Activated CD8-positive, alpha-beta memory T cell treated with anti-CD3 and anti-CD28 coated beads for 1 hour (primary cell): ENCODE measurements at places on chromosomes 4 and X.

- no peak for DNase-seq
Observed at GRCh38 chr4:15420642-15421041, 7.2 kb upstream of the C1QTNF7 start.

- DNase-seq = no peak
Observed at GRCh38 chrX:41245641-41246040, 88.3 kb upstream of the DDX3X start.

DNA sequence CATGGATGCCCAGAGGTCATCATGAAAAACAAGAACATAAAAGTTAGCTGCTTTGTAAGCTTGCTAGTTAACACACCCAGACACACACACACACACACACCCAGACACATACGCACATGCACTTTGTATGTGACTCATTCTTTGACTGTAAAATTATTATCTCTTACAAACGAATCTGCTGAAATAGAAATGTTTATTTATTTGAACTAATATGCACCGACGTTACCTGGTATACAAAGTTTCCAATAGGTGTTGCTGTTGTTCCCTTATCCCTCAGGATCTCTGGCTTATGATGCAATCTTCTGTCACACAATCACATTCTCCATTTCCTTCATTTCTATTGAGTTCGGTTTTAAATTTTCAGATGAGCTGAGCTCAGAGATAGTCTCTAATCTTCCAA lies 209.3 kb downstream of the PTTG2 start:
- DNase-seq = no peak

DNA sequence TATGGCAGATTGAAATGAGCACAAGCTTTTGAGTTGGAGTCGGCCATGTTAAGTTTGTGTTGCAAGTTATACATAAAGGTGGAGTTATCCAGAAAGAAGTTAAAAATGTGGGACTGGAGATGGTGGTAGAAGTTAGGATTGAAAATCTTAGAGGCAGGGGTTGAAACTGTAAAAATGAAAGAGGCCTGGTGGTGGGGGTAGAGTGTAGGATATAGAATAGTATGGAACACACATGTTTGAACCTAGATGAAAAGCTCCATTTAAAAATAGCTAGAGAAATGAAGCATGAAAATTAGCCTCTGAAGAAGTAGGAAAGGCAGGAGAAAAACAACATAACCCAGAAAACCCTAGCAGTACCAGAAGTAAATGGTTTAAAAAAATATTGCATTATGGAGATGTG lies 131.8 kb upstream of the ENPEP start:
- DNase-seq = no peak

DNA sequence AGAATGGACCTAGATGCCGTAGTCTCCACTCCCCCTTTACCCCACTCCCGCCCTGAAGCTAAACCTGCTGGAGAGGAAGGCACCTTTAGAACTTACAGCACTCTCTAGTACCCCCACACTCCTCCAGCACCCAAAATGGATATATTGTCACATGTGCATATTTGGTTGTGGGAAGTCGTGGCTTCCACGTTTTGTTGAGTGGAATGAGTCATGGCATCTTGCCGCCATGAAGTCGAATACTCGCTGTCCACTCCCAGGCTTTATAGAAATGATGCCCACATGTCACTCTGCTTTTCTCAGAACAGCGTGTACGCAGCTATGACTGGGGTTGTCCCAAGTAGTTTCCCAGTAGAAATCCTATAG lies 545 bp downstream of the ABCE1 start:
- DNase-seq = peak; percentile 1

DNA sequence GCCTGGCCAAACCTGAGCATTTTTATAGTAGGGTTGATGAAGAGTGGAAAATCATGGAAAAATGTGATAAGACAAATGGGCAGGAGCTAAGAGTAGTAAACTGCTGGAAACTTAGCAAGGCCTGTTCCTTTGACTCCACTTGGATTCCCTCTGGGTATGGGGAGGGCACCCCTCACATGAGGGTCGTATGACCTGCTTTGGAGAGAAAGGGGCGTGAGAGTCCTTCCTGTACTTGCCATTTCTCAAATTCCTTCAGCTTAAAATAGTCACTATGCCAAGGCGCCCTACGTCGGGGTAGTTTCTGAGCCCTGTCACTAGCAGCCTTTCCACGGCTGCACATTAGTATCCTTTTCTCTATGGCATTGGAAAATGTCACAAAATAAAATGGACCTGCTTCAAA lies 49.1 kb downstream of the GPRIN3 start:
- DNase-seq = no peak

DNA sequence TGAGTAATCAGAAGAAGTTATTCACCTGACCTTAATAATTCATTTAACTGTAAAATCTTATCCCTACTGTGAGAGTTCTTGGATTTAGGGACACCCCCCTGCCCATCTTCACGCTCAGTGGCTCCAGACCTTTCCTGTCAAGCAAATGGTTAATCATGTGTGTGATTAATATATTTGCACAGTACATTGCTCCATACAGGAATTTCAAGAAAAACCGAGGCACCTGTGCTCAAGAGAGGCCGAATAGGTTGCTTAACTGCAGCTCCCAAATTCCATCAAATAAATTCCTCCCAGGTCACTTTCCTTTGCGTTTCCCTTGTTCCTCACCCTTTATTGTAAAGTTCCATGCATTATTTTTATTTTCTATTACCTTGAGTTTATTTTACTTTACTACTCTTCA lies 119.5 kb downstream of the STOX2 start:
- no peak for DNase-seq

- DNase-seq = no peak
Observed at GRCh38 chrX:136847874-136848273, 32.7 kb downstream of the RBMX start.

DNA sequence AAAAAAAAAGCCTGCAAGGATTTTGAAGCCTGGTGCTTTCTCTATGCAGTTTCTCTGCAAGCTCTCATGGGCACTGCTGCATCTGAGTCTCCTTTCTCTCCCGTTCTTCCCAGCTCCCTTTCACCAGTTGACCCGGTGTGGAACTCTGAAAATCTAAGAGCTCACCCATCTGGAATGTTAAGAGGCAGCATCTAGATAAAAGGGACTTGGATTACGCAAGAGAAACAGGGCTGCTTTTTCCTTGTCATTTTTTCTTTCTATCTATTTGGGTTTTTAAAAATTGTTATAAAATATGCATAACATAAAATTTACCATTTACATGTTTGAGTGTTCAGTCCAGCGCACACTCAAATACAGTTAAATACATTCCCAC lies 95.2 kb upstream of the RPS6KA3 start:
- no peak for DNase-seq

DNA sequence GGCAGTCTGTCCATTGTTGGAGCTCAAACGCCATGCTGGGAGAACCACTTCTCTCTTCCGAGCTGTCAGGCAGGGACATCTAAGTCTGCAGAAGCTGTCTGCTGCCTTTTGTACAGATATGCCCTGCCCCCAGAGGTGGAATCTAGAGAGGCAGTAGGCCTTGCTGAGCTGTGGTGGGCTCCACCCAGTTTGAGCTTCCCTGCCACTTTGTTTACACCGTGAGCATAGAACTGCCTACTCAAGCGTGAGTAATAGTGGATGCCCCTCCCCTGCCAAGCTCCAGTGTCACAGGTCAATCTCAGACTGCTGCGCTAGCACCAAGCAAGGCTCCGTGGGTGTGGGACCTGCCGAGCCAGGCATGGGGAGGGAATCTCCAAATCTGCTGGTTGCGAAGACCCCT lies 145.7 kb downstream of the VSIG4 start:
- DNase-seq = no peak

- no peak for DNase-seq
Observed at GRCh38 chr4:120057416-120057815, 9.2 kb downstream of the MAD2L1 start.

DNA sequence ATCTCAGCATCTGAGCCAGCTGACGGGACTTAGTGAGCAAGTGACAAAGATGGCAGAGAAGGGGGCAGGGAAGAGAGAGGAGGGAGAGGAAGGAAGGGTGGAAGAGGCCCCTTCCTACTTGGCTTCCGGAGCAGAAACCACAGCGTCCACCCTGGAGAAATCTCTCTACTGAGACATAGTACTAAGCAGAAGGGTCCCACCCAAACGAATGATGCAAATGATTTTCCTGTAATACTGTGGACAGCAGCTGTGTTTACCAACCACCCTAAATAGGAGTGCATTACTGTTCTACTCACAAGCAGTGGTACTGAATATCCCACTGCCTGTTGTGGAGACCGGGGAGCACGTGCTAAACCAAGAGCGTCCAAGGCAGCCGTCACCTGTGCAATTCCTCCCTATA lies 29.4 kb downstream of the DTHD1 start:
- no peak for DNase-seq

- no peak for DNase-seq
Observed at GRCh38 chr4:478373-478772, 20.6 kb downstream of the ZNF721 start.
